Caudate nucleus (tissue), 63 donors: ENCODE measurements at places on chromosomes 12 and 14.

DNA sequence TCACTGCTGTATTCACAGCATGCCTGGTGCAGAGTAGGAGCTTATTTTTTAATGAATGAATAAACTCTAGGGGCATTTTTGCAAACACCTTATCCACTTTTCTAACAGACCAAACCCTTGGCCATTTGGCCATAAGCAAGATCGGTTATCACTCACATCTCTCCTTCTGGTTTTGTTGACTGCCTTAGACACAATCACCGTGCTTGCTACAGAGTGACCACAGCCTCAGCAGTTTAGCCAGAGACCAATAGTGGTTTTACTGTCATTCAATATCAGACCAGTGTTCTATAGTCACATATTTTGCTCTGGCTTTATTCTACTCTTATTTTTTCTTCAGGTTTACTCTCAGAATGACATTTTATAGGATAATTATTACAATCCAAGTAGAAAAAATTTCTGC, 2.2 kb downstream of the KLRB1 start:
- DNase-seq: no peak

- no peak for DNase-seq
These were observed at the start of gene KRT82 for GRCh38 chr12:52405922-52406385. Gene KRT82, minus strand, starts transcription at chr12:52406335. Its CDS starts 58 bp downstream, at chr12:52406277.

- no peak for DNase-seq
These were observed 64.2 kb downstream of the MBIP start for GRCh38 chr14:36256126-36256801.

- DNase-seq: no peak
These were observed 5.6 kb downstream of the AGAP2 start for GRCh38 chr12:57732726-57733593.

DNA sequence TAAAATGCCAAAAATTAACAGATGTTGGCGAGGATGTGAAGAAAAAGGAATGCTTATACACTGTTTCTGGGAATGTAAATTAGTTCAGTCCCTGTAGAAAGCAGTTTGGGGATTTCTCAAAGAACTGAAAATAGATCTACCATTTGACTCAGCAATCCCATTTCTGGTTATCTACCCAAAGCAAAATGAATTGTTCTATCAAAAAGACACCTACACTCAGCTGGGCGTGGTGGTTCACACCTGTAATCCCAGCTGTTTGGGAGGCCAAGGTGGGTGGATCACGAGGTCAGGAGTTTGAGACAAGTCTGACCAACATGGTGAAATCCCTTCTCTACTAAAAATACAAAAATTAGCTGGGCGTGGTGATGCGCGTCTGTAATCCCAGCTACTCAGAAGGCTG, 279.3 kb upstream of the PDE3A start:
- DNase-seq: no peak

DNA sequence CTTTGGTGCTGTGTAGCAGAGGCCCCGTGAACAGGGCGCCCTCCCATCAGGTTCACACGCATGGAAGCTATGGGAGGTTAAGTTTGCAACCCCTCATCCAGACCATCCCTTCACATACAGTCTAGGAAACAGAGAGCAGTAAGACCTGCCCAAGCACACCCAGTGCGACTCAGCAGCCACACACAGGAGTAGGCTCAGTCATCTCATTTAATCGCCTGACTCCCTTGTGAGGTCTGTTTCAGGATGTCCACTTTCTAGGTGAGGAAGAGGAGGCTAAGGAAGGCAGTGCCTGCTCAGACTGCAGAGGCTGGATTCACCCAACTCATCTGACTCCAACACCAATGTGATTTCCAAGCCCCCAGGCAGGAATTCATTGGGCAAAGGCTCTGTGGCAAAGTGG, 11.9 kb downstream of the BDKRB1 start:
- DNase-seq: no peak

- no peak for DNase-seq
These were observed 134.2 kb downstream of the RPS29 start for GRCh38 chr14:49451938-49452337.

- no peak for DNase-seq
These were observed 14.8 kb downstream of the TSPAN8 start for GRCh38 chr12:71142956-71143355.
